MV-4-11 (cell line): ENCODE measurements at places on chromosomes 2 and 18.

GRCh38 chr2:9375857-9376428 lies 47.4 kb downstream of the ITGB1BP1 start:
- DNase-seq, result no peak

- DNase-seq, result no peak
Observed at GRCh38 chr2:70450641-70451250, 102.9 kb downstream of the TGFA start.

- no peak for DNase-seq
Observed at GRCh38 chr2:240905176-240905781, 857 bp upstream of the CROCC2 start.

GRCh38 chr2:61460163-61460562 lies 10.7 kb downstream of the USP34 start:
- DNase-seq, result no peak

- no peak for DNase-seq
Observed at GRCh38 chr2:224086226-224086914, 47.3 kb upstream of the SERPINE2 start.

DNA sequence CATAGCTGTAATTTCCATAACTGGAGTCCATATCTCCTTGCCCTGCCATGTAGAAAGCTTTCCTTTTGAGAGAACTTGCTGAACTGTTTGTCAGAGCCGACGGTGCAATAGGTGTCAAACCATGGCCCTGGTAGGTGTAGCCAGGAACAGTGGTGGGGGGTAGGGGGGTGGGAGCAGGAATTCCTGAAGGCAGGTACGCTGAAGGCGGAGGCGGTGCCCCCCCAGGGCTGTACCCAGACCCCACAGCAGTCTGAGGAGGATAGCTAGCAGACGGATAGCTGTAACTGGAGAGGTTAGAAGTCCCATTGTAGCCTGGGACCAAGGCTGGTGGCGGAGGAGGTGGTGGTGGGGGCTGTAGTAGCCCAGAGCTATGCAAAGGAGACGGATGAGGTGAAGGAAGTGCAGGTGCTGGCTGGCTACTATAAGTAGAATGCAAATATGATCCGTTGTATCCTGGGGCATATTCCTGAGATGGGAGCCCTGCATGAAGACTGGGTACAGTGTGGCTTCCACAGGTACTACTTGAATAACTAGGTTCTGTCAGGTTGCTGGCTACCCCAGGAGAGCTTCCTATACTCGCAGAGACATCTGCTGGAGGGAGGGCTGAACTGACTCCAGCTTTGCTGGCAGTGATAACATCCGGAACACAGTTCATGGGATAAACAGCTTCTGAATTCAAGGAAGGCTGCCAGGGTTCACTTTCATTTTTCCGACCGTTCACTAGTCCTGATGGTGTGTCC lies 124.8 kb downstream of the FIGN start:
- no peak for DNase-seq

DNA sequence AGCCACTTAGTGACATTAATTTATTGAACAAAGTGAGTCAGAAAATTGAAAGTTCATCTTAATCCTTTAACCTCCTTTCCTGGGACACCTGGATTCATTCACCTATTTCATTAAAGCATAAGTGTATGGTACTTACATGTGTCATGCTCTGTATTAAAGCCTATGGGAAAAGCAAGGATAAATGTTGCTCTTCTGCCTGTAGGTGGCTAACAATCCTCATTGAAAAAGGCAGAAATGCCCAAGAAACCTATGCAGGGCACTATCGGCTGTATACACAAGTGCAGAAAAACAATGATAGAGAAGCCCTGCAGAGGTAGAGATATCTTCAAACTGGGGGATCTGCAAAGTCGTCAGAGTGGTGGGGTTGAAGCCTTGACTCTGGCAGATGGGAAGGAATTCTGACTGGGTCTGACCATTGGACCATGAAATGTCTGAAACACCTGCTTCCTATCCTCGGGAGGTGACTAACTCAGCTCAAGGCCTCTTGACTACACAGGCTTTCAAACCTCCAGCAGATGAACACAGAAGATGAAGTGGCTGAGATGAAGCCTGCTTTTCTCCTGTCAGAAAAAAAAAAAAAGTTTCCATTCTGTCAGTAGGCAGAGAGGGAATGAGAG lies 83.1 kb downstream of the DCC start:
- no peak for DNase-seq

DNA sequence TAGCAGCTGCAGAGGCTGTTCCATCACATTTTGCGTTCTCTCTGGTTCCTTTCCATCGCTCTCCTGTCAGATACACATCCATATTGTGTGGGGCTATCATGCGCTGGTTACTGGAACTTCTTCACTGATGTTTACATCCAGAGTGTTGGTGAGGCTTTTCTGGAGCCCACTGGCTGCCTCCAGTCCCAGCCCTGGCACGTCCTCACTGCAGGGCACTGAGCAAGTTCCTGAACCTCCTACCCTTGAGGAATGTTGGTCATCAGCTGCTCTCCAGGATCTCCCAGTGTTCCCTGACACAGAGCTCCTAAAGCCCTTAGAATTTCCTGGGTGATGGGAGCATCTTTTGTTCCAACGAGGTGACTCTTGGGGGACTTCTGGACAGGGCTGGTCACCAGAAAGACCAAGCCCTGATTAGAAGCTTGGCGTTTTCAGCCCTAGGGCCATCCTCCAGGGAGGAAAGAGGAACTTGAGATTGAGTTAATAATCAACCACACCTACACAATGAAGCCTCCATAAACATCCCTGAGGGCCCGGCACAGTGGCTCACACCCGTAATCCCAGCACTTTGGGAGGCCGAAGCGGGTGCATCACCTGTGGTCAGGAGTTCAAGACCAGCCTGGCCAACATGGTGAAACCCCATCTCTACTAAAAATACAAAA lies 81.3 kb downstream of the TFCP2L1 start:
- DNase-seq, result no peak

- peak; percentile 33 for DNase-seq
Observed at GRCh38 chr2:24076849-24077534, 866 bp upstream of the SF3B6 start.

- no peak for DNase-seq
Observed at GRCh38 chr18:62978251-62979049, 263.1 kb downstream of the PHLPP1 start.

- no peak for DNase-seq
Observed at GRCh38 chr18:27253571-27253970, 68.5 kb upstream of the CHST9 start.

- DNase-seq, result no peak
Observed at GRCh38 chr2:100393362-100393761, 24.1 kb downstream of the CHST10 start.

DNA sequence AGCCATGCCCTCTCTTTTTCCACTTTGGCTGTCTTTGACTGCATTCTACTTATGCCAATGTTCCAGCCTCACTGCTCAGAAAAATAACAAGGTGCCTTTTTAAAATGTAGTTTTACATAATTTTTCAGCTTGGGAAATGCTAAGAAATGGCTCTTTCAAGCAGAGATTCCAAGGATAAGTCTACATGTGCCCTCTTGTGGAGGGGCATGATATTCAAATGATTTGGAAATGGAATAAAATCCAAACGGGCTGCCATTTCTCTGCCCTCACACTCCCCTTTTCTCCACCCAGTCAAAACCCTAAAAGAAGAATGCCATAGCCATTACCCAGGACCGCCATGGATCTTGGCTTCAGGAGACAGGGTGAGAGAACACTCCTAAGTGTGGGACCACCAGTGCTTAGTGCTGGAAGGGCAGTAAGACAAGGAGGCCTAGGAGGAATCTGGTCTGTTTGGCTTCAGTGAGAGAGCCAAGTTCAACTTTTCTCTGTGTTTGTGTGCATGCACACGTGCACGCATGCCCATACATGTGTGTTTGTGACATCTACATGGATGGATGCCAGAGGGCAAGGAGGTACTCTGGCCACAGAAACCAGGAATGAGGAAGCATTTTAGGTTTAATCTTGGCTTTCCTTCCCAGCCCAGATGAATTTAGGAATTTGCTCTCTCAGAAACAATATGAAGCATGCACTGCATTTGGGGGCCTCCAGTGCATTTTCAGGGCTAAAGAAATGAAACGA lies 174.0 kb upstream of the SLC14A2 start:
- DNase-seq, result no peak

DNA sequence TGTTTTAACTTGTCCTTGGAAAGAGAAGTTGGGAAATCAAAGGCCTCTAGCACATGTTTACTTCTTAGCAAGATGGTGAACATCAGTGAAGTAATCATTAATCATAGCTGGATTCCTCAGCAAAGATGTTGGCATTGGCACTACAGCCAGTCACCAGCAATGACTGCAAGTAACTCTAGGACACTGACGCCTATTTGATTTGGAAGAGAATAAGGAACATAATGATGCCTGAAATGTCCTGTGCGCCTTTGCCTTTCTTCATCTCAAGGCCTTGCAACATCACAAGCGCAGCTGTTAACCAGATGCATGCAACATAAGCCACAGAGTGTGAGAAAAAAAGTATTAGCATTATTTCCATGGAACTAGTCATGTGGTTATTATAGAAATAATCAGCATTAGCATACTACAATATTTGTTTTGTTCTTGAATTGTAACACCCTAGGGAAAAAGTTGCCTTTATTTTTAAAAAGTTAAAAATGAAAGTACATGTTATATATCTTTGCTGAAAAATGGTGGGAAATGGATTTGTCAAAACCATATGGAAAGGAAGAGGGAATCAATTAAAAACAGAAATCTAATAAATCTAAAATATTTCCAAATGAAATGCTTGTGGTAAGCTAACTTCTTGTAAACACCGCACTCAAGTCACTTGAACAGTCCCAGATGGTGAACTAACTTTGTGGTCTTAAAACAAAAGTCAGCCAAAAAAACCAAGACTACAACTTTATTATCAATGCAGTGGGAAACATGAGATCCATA lies 55.6 kb downstream of the THADA start:
- peak; percentile 91 for DNase-seq

GRCh38 chr2:212708355-212708754 lies 169.8 kb upstream of the ERBB4 start:
- no peak for DNase-seq

DNA sequence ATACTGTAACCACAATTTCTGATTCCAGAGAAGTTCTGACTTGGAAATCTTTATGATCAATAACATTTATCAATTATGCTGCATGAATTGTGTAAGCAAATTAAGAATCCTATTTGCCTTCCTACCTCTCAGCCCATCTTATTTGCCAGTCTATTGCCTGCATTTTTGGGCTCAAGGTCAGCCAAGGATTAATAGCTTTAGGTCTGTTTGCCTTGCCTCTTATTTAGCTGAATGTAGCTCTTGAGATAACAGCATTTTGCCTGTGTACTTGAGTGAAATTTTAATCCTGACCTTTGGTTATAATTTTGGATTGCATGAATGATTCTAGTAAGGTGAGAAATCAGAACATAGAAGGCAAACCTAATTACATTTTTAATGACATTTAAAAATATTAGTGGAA lies 51.2 kb downstream of the MYO3B start:
- no peak for DNase-seq

DNA sequence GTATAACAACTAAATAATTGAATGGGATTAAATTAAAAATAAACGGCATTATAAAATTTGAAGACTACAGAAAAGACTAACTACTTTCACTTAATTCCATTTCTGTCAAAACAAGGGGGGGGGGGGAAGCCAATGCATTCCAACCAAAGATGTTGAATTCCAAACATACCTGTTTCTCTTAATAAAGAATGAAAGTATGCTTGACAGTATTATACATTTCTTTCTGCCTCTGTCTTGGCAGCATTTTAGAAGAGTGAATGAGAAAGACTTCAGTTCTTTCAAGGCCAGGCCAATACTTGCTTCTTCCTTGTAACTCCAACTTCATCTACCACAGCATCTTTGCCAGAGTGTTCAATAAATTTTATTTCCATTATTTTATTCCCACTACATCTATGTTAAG lies 65.9 kb downstream of the PDE11A start:
- no peak for DNase-seq

- no peak for DNase-seq
Observed at GRCh38 chr2:240479111-240479501, 43.6 kb downstream of the GPC1 start.

GRCh38 chr2:122323927-122324326 lies 568.5 kb downstream of the TSN start:
- DNase-seq, result peak; percentile 67

DNA sequence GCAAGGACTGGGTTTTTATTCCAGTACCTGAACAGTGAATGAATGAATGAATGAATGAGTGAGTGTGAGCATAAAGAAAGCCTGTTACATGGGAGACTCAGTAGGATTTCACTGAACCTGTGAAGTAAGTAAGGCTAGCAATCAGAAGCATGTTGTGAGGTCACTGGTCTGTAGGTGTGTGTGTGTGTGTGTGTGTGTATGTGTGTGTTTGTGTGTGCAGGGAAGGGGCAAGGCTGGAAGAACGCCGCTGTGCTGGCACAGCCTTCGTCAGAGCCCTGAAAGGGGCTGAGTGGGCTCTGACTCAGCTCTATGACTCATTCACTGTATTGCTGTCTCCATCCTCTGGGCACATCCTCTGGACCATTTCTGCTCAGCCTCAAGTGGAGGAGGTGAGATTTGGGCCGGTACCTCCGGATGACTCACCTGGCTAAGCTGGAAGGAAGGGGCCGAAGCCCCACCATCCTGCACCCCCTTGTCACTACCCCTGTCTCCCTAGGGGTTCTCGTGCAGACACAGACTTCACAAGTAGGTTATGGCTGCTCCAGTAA lies 51.4 kb upstream of the MRPL33 start:
- DNase-seq, result peak; percentile 57

- DNase-seq, result no peak
Observed at GRCh38 chr2:31137211-31138036, 816 bp downstream of the GALNT14 start.

- DNase-seq, result peak; percentile 90
Observed at GRCh38 chr2:9753276-9753600, 90.0 kb upstream of the TAF1B start.

DNA sequence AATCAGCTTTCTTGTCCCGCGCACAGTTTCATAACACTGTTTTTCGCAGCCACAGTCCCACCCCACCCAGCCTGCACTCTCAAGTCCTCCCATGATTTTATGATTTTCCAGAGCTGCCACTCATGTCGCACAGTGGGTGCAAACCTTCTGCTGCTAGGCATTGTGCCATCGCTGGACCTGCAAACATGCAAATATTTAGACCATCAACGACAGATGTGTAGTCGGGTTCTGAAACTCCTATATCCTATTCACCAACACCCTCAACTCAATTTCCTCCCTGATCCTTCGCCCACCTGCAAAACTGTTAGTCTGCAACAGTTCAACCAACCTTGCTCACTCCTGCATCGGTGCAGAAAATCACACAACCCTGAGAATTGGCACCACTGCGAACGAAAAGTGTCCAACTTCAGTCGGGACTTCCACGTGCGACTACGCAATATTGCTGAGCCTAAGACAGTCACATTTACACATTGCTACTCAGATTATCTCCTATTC lies 871 bp upstream of the ALS2 start:
- DNase-seq, result peak; percentile 38

- no peak for DNase-seq
Observed at GRCh38 chr2:127220102-127220767, at the start of gene CYP27C1. Gene CYP27C1, minus strand, starts transcription at chr2:127220299. Its CDS starts 29 bp downstream, at chr2:127220270.

DNA sequence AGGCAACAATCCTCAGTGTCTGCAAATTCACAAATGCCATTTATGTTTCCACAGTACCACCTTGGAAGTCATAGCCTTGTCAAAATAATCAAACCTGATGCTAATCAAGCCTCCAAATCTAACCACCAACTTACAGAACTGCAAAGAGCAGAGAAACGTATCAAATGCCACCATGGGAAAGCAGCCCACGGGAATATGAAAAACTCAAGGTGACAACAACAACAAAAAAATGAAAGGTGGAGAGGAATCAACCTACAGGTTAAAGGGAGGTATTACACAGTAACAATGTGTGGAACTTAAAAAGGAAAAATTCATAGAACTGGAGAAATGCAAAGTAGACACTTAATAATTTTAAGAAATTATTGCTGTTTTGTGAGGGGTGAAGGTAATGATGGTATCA lies 46.7 kb downstream of the CD226 start:
- DNase-seq, result no peak
